EH (cell line): ENCODE measurements at places on chromosomes 16 and 17.

GRCh38 chr17:40629842-40630241 lies 17.8 kb downstream of the SMARCE1 start:
- DNase-seq, result no peak

DNA sequence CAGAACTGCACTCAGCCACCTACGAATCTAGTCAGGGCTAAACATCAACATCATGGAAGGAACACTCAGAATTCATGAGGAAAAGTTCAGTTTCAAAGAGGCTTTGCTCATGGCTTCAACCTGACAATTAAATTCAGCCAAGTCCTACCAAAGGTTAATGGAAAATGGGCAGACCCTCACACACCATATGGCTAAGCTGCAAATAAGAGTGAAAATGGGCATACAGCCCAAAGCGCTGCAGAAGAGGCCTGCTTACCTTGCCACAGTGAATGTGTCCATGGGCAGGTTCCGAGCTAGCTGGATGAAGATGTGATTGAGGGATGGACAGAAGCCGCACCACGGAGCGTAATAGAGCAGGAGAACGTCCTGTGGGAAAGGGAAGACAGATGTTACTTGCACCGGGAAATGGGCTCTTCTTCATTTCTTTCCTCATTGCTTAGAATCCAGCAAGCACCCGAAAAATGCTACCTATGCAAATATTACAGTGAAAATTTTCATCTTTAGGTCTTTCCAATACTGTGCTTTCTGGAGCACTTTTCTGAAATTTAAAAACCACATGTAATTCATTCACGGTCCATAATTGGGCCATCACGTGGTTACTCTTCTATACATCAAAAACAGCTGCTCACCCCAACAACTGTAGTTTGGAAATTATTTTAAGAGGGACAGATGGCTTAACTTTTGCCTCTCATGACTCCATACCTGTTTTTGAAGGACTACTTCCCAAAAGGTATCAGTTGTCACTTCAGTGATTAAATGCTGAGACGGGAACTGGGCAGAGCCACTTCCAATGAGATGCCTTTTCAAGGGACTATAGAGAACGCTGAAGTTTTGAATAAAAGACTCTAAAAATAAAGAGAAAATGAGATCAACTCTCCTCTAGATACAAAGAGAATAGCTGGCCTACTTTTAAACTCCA lies 19.6 kb downstream of the SNN start:
- DNase-seq, result no peak

- no peak for DNase-seq
Measured at GRCh38 chr17:35695613-35696012, 35.8 kb upstream of the RASL10B start.

GRCh38 chr16:1089822-1090619 lies 6.0 kb downstream of the C1QTNF8 start:
- no peak for DNase-seq

- no peak for DNase-seq
Measured at GRCh38 chr16:1518626-1519135, 14.8 kb upstream of the TMEM204 start.

DNA sequence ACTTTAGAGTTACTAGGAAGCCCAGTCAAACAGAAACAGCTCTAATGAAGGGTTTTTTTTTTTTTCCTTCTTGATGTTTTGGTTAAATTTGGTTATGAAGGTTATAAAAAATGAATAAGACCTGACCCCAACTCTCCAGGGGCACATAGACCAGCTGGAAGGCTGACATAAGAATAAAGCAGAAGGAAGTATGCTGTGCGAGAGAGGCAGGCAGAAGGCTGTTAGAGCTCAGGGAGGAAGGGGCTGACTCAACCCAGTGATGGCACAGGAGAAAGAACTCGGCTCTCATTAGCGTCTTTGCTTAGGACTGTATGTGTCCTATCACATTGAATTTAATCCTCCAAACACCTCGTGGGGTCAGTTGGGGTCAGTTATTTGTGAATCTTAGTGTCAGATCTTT lies 474.6 kb downstream of the PMP22 start:
- DNase-seq, result no peak

- peak; percentile 96 for DNase-seq
Measured at GRCh38 chr17:21199311-21199710, 14.7 kb downstream of the TMEM11 start.

DNA sequence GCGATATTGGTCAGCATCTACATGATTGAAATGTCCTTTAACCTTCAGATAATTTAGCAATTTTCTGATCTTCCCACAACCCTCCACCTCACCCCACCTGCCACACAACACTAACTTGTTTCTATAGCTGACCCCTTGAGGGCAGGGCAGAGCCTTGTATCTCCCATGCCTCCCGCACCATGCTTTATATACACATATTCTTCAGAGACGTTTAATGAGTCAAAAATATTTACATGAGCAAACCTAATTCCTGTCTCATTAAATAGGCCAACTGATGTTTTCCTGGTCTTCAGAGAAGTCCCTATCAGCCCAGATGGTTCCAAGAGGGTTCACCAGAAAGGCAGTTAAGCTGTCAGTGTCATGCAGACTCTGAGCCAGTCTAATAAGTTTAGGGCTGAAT lies 6.6 kb upstream of the DHRS7C start:
- no peak for DNase-seq

GRCh38 chr17:80036715-80037477 lies 454 bp downstream of the CCDC40 start:
- DNase-seq, result peak; percentile 53

- DNase-seq, result no peak
Measured at GRCh38 chr16:56930486-56931270, 1.3 kb upstream of the HERPUD1 start.

DNA sequence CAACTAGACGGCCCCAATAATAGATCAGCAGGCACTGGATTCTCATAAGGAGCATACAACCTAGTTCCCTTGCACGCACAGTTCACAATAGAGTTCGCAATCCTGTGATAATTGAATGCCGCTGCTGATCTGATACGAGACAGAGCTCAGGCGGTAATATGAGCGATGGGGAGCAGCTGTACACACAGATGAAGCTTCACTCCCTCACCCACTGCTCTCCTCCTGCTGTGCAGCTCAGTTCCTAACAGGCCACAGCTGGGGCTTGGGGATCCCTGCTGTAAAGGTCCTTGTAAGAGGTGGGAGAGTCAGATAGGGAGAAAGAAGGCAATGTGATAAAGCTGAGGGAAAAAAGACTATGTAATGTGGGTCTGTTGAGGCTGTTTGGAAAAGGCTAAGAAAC lies 577.5 kb downstream of the RBFOX1 start:
- DNase-seq, result no peak

GRCh38 chr16:70656712-70657263 lies 10.4 kb downstream of the IL34 start:
- DNase-seq, result no peak

- no peak for DNase-seq
Measured at GRCh38 chr16:49833796-49834530, 21.9 kb downstream of the ZNF423 start.

DNA sequence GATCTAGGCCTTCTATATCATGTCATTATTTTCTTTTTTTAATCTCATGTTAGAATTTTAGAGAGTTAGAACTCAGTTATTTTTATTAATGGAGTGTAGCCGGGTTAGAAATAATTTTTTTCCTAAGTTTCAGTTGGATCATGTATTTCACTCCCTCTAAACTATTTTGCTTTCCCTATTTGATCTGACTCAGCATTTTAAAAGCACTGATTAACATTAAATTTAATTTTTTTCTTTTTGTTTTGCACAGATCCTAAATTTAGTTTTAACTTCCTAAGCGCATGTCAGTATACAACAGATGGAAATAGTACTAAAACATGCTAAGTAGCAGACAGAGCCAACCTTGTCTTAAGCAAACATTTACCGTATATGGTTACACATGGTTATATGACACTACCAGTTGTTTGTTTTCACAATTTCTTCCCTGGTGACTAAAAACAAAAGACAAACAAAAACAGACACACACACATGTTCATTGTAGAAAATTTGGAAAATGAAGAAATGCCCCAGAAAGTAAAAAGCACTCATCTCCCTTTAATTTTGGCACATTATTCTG lies 33.6 kb upstream of the RAB11FIP4 start:
- no peak for DNase-seq

DNA sequence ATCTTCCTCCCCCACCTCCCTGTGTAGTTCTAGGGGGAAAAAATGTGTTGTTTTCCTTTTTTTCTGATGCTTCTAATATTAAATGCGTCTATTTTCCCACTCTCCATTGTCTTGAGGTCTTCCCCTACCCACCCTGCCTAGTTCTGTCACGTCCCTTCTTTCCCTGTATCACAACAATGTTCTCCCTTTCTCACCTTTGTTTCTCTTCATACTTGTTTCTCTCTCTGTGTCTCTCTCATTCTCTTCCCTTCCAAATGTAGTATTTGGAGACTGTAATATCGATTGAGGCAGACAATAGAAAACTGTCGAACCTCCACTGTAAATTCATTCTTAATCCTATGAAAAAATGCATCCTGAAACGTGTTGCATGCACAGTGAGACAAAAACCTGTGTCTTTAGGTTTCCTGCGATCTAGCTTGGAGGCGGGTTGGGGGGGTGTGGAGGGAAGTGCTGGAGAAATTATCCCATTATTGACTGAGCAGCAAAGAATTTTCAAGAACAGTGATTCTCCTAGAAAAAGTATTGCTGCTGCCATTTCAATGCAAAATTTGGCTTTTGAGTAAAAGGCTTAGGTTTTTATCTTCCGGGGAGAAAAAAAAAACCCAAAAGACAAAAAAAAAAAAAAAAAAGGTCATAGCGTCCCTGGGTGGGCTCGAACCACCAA lies 1.3 kb upstream of the PSMB3 start:
- no peak for DNase-seq

GRCh38 chr16:53429221-53429943 lies 4.9 kb upstream of the RBL2 start:
- peak; percentile 74 for DNase-seq

DNA sequence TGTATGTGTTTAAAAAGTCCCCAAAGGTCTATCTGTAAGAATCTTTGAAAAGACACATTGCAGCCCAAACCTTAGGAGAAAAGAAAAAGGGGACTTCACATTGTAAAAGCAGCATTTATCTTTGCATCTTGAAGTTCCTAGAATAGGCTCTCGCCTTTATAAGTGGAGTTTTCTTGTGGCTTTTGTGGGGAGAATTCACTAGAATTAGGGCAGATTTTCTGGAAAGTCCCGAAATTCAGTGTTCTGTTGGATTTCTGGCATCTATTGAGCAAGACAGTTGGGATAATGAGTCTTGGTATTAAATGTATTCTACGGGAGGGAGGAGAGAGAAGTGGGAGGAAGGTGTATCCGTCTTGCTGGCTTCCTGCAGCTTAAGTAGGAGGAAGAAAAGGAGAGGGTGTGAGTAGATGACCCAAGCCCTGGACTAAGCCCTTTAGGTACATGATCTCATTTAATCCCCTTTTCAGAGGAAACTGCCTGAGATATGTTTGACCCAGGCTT lies 62.6 kb downstream of the PRKCA start:
- DNase-seq, result no peak

GRCh38 chr17:58081646-58082340 lies 1.4 kb upstream of the DYNLL2 start:
- no peak for DNase-seq

GRCh38 chr16:57538235-57538721 lies 1.9 kb upstream of the CCDC102A start:
- no peak for DNase-seq

GRCh38 chr17:74210191-74211140 lies 2.9 kb upstream of the TTYH2 start:
- peak; percentile 63 for DNase-seq

DNA sequence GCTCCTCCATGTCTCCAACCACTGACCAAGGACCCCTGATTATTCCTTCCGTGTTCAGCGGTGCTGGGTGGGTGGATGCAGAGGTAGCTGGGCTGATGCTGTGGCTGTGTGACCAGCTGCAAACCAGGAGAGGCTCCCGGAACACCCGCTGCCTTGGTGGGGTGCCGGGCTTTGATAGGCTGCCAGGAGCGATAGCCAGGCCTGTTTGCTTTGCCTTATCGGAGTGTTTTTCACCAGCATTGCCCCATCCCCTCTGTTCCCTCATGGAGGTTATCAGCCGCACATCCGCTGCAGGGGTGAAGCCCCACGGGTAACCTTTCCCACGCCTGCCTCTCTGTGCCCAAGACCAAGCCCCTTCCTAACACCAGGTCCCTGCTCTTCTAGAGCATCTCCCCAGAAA lies 354.3 kb downstream of the C16orf95 start:
- no peak for DNase-seq

- no peak for DNase-seq
Measured at GRCh38 chr17:82862737-82863382, 23.0 kb upstream of the ZNF750 start.

DNA sequence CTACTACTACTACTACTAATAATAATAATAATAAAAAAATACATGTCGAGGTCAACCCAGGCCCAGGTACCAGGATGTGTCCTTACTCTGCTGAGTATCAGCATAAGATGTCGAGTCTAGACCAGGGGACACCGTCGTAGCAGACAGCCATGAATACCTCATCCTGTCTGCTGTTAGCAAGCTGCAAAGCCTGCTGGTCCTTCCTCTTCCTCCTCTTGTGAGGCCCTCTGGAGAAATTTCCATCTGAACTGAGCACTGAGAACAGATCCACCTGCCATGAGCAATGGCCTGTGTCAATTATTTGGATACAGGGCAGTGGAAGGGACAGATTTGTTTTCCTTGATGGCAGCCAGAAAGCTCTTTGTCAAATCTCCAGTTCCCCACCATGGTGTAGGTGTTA lies 168.5 kb downstream of the XYLT1 start:
- DNase-seq, result no peak
